ENCODE measurements at places on chromosomes 3 and 15. TPM values are rescaled to one million over a fixed set of nuclear protein-coding genes. Genes with fewer than 3 reads are reported as not detected.

- DNase-seq = peak; percentile 76
- peak within 1 kb of the TSS; percentile 24 for H3K4me3 ChIP-seq
- H3K36me3 ChIP-seq = no peaks in the 10 kb centered on the region
- peak within 1 kb of the TSS; percentile 63 for H3K27ac ChIP-seq
- H3K4me1 ChIP-seq = peaks cover 29% of the 10 kb centered on the region
These were observed at the start of gene CTSH for GRCh38 chr15:78944669-78945407. TSS of gene CTSH (minus strand) at chr15:78945046. CDS start at chr15:78944981, 65 bp downstream.

- no peak for DNase-seq
- peaks cover 14% of the 10 kb centered on the region for H3K4me1 ChIP-seq
- no peak overlapping the region for H3K4me3 ChIP-seq
- no peak overlapping the region for H3K27ac ChIP-seq
- no peaks in the 10 kb centered on the region for H3K27me3 ChIP-seq
These were observed 108.6 kb upstream of the LRRFIP2 start for GRCh38 chr3:37283011-37283410.

DNA sequence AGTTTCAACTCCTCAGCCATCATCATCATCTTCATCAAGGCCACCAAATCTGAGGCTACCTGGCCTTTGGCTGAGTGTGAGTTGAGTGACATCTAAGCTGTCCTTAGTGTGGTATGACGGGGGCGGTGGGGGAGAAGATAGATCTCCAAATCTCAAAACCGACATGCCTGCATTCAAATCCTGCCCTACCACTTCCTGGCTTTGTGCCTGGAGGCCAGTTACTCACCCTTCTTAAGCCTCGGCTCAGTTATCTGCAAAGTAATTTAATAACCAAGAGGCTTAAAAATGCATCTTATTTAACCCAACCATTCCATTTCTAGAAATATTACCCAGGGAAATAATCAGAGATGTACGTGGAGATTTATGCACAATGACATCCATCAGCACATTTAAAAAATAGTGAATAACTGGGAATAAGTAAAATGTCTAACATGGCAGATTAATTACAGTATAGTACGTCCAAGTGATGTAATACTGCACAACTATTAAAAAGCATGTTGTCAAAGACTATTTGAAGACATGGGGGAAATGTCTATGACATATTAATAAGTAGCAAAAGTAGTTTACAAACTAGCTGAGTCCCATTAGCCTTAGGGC, 167.4 kb downstream of the NTRK3 start:
- no peak overlapping the region for H3K27ac ChIP-seq
- DNase-seq = no peak
- no peaks in the 10 kb centered on the region for H3K27me3 ChIP-seq
- H3K36me3 ChIP-seq = no peaks in the 10 kb centered on the region
- no peaks in the 10 kb centered on the region for H3K4me1 ChIP-seq

DNA sequence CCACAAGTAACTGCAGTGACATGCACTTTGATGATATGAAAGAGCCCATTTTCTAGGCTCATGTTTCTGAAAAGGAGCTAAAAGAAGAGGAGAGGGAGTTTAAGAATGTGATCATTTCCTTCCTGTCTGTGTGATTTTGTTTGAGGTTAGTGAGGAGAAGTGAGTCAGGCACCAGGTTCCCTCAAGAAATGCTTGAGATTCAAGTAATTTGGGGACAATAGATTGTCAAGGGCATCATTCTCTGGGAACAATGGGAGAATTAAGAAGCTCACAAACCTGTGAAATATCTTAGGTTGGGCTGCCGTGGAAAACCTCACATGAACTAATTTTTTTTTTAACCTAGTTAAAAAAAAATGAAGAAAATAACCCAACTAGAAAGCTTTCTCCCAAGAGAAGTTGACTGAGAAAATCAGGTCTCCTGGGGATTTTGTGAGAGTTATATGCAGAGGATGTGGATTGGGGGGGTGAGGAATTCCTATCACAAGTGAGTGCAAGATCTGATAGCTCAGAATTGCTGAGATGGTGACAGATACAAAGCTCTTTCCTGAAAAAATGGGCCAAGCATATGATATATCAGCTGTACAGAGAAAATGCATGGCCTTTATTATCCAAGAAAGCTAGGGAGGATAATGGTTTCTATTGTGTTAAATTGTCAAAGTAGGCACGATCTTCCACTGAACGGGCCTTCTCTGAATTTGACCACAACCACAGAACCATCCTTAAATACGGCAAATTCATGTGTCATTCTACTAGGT, 203.3 kb downstream of the FEZF2 start:
- no peak overlapping the region for H3K4me3 ChIP-seq
- no peaks in the 10 kb centered on the region for H3K36me3 ChIP-seq
- no peaks in the 10 kb centered on the region for H3K27me3 ChIP-seq
- H3K4me1 ChIP-seq = no peaks in the 10 kb centered on the region

DNA sequence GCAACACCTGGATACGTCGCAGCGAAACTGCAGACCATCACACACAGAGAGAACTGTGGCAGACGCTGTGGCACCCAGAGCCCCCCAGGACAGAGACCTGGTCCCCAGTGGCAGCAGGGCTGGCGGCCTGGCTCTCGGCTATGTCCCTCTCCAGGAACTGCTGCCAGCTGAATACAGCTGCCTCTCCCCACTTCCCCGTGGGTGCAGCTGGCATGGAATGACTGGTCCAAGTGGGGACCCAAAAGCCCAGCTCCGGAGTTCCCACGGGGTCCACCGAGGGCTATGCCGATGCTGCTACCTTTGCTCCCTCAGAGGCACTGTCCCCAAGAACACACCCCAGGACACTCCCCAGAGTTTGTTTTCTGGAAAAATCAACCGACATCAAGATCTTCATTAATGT, 67.8 kb upstream of the GATA2 start:
- H3K4me3 ChIP-seq = no peak overlapping the region
- no peak overlapping the region for H3K27ac ChIP-seq
- no peak for DNase-seq
- H3K27me3 ChIP-seq = no peaks in the 10 kb centered on the region

DNA sequence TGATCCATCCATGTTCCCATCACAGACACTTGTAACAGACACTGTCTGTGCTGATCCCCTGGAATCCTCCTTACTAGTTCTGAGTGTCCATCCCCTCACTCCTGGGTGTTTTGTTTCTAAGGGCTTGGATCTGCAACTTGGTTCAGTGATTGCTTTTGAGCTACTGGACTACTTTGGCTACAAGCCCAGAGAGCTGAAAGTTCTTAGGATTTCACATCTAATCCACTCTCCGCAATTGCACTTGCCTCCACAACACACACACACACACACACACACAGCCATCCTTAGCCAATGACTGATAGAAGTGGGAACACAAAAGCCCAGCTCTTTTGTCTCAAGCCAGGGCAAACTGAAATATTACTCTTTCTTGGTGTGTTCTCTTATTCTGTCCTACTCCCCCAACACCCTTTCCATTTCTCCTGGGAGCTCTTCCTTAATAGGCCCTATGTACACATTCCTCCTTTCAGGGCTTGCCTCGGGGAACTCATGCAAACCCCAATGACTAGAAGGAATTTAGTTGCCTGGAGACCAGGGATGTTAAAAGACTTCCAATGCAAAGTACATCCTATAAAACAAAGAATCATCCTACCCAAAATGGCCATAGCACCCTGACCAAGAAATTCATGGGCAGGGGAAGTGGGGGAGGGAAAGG, 206.1 kb upstream of the UBE2E2 start:
- H3K4me3 ChIP-seq = no peak overlapping the region
- H3K27ac ChIP-seq = no peak overlapping the region
- H3K27me3 ChIP-seq = no peaks in the 10 kb centered on the region
- no peaks in the 10 kb centered on the region for H3K36me3 ChIP-seq
- DNase-seq = no peak

Gene KNG1
- total RNA-seq = not detected

GRCh38 chr3:36219398-36219797, 160.9 kb upstream of the STAC start:
- no peaks in the 10 kb centered on the region for H3K4me1 ChIP-seq
- no peaks in the 10 kb centered on the region for H3K36me3 ChIP-seq
- no peak overlapping the region for H3K27ac ChIP-seq
- H3K27me3 ChIP-seq = no peaks in the 10 kb centered on the region
- no peak for DNase-seq

DNA sequence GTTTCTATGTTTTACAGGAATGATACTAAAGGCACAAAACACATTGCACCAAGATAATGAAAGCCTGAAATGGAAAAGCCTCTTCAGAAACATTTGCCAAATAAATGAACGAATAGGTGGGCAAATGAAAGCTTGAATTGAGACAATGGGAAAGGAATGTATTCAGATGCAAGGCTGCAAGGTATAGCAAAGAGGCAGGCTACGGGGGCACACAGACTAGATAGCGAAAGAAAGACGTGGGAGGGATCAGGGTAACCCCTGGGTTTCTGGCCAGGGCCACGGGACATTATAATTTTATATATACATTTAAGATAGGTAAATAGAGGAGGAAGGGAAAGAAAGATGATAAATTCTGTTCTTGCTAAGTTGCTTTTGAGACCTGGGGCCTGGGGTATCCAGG, 95.9 kb upstream of the NLGN1 start:
- DNase-seq = no peak
- no peaks in the 10 kb centered on the region for H3K36me3 ChIP-seq
- H3K4me1 ChIP-seq = no peaks in the 10 kb centered on the region
- no peak overlapping the region for H3K4me3 ChIP-seq
- no peaks in the 10 kb centered on the region for H3K27me3 ChIP-seq
- H3K27ac ChIP-seq = no peak overlapping the region

Gene CSTA
- total RNA-seq = 0.61 TPM

DNA sequence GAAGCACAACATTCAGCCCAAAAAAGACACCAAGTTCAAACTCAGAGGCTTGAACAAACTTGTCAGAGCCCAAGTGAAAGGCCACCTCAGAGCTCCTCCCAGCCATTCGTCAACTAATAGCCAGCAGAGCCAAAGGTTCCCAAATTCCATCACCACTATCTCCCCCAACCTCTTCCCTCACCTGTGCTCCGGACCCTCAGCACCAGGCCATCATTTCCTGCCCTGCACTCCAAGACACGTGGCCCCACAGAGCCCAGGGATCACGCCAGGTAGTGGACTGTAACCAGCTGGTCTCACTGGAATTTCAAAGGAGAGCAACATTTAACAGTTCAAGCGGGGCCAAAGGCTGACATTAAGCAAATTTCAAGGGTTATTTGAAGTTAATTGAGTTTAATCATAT, 245.2 kb upstream of the IGF1R start:
- no peak for DNase-seq
- no peak overlapping the region for H3K27ac ChIP-seq
- H3K27me3 ChIP-seq = no peaks in the 10 kb centered on the region
- H3K4me3 ChIP-seq = no peak overlapping the region
- no peaks in the 10 kb centered on the region for H3K4me1 ChIP-seq

DNA sequence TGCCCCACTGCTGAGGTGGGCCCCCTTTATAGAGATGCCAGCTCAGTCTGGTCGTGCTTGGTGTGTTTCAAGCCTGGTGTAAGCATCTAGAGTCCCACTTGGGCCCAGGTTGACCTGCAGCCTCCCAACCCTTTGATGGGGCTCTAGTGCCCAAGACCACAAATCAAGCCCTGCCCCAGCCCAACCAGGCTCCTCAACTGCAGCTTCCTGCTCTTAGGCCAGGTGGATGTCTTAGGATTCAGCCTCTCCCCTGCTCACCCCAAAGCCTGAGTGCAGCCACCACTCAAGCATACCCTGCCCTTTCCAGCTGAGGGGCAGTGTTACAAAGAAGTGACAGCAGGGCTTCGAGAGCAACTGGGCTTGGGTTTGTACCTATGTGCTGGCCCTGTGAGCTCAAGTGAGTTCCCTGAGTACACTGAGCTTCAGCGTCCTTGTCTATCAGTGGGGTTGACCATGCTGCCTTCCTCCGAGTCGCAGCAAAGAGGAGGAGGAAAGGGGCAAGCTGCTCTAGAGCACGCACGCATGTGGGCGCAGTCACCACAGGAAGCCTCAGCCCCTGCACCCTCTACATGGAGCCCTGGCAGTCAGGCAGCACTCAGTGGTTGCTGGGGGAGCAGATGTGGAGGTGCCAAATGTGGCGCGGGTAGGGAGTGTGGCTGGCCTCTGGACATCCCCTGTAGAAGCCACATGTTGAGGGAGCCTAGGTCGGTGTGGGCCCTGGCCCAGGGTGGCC, 120.7 kb downstream of the EEFSEC start:
- H3K36me3 ChIP-seq = no peaks in the 10 kb centered on the region
- no peaks in the 10 kb centered on the region for H3K4me1 ChIP-seq
- no peak overlapping the region for H3K4me3 ChIP-seq
- H3K27me3 ChIP-seq = no peaks in the 10 kb centered on the region
- DNase-seq = no peak

DNA sequence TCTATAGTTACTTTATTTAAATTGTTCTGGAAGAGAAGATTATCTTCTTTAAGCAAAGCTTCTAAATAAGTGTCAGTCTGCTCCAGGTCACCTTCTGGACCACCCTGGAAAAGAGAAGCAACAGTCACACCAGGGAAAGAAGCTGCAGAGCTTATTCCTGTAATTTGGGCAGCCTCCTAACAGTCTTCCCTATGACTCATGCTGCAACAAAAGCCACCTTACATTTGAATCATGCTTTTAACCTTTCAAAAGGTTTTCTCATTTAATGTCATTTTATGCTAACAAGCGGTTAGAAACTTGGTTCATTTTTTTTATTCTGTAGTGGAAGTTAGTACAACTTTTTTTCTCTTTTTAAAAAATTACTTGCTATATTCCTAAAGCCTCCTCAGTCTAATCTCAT, 5.3 kb upstream of the GUCA1C start:
- no peaks in the 10 kb centered on the region for H3K27me3 ChIP-seq
- H3K36me3 ChIP-seq = no peaks in the 10 kb centered on the region
- H3K4me3 ChIP-seq = no peak overlapping the region
- H3K4me1 ChIP-seq = no peaks in the 10 kb centered on the region

Gene KBTBD13
- not detected for total RNA-seq

Gene PLIN1
- total RNA-seq = 1.2 TPM

GRCh38 chr15:81317642-81318017, 6.3 kb downstream of the STARD5 start:
- peaks cover 6% of the 10 kb centered on the region for H3K36me3 ChIP-seq
- no peak overlapping the region for H3K27ac ChIP-seq
- H3K27me3 ChIP-seq = no peaks in the 10 kb centered on the region
- no peak overlapping the region for H3K4me3 ChIP-seq
- H3K4me1 ChIP-seq = peaks cover 26% of the 10 kb centered on the region
- DNase-seq = no peak

- no peaks in the 10 kb centered on the region for H3K27me3 ChIP-seq
- H3K4me3 ChIP-seq = no peak overlapping the region
- DNase-seq = no peak
- H3K36me3 ChIP-seq = no peaks in the 10 kb centered on the region
- no peaks in the 10 kb centered on the region for H3K4me1 ChIP-seq
These were observed 405.9 kb downstream of the SOX2 start for GRCh38 chr3:182117583-182117982.

Gene RHOV
- not detected for total RNA-seq

Gene TMEM108
- not detected for total RNA-seq

DNA sequence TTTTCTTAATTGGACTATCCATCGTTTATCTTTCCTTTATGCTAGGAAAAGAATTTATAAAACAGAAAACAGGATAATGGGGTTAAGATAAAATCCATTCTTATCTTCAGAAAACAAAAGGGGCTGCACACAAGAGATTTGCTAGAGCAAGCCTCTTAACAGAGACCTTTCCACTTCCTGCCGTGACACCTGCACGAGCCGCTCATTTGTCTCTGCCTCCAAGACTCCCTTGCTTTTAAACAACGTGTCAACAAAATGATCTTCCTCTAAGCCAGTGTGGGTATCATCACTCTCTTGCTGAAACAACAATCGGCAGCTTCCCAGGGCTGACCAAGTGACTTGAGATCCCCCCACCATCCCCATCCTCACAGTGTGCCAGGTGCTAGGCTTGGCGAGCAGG, 33.1 kb downstream of the GABRB3 start:
- H3K4me3 ChIP-seq = no peak overlapping the region
- no peak overlapping the region for H3K27ac ChIP-seq
- no peaks in the 10 kb centered on the region for H3K36me3 ChIP-seq
- no peaks in the 10 kb centered on the region for H3K4me1 ChIP-seq

- no peaks in the 10 kb centered on the region for H3K27me3 ChIP-seq
- no peaks in the 10 kb centered on the region for H3K4me1 ChIP-seq
- DNase-seq = no peak
These were observed 118.4 kb downstream of the ATG7 start for GRCh38 chr3:11390411-11391131.
